ENCODE measurements at places on chromosomes 7 and 10. TPM values are rescaled to one million over a fixed set of nuclear protein-coding genes. Genes with fewer than 3 reads are reported as not detected.

DNA sequence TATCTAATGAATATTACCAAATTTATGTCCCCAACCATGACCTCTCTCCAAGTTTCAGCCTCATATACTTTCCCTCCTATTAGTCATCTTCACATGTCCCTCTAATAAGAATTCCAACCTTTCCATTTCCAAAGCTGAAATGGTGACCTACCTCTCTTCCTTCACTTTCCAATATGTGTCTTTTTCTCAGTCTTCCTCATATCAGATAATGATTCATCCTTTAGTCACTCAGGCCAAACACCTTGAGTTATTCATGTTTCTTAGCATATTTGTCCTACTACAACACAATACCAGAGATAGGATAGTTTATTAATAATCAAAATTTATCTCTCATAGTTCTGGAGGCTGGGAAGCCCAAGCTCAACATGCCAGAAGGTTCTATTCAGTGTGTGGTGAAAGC lies 318.5 kb upstream of the ZWINT start:
- H3K4me1 ChIP-seq, result no peaks in the 10 kb centered on the region
- H3K36me3 ChIP-seq, result no peaks in the 10 kb centered on the region
- DNase-seq, result no peak
- no peak overlapping the region for H3K27ac ChIP-seq

- peak; percentile 66 for DNase-seq
- H3K36me3 ChIP-seq, result no peaks in the 10 kb centered on the region
- H3K27ac ChIP-seq, result no peak overlapping the region
- peak overlapping the region; percentile 29 for H3K4me3 ChIP-seq
- no peaks in the 10 kb centered on the region for H3K27me3 ChIP-seq
Measured at GRCh38 chr10:62038609-62039190, 137.2 kb downstream of the ARID5B start.

DNA sequence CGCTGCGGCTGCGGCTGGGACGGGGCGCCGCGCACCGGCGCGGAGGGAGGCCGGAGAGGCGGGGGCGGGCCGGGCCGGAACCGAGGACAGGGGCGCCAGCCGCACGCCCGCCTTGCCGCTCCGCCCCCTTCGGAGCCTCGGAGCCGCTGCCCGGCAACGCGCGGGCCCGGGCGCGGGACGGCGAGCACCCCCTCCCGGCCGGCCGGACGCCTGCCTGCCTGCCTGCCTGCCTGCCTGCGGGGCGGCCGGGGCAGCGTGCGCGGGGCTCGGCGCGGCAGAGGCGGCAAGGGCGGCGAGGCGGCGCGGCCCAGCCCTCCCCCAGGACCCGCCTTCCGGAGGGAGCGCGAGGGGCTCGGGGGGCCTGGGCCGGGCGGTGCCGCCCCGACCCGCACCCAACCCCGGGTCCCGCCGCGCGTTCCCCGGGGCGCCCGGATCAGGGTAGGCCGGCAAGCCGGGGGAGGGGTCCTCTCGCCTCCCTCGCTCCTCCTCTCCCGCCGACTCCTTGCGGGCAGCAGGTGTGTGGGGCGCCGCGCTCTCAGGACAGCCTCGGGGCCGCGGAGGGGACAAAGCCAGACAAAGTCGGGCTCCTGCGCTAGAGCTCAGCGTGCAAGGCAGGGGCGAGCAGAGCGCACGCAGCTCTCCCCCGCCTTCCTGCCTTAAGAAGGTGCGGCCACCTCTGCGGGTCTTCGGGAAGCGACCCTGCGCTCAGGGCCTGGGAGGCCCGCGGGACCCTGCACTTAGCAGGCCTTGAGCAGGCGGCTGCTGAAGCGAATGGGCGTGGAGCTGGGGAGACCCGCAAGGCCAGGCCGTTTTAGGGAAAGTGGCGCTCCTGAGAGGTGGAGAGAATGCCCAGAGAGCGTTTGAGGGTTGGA lies at the start of gene KIAA1549:
Gene KIAA1549 (minus strand): TSS at position 58 of the 872 bp plus-strand sequence. CDS start 120 bp downstream, outside the sequence.
- peak; percentile 72 for DNase-seq
- H3K4me1 ChIP-seq, result peaks cover 13% of the 10 kb centered on the region
- peak within 1 kb of the TSS; percentile 46 for H3K4me3 ChIP-seq
- H3K27ac ChIP-seq, result no peak within 1 kb of the TSS
- H3K27me3 ChIP-seq, result peaks cover 29% of the 10 kb centered on the region

GRCh38 chr10:16968416-16969041 lies 151.3 kb upstream of the RSU1 start:
- H3K4me3 ChIP-seq, result no peak overlapping the region
- no peaks in the 10 kb centered on the region for H3K27me3 ChIP-seq
- H3K27ac ChIP-seq, result no peak overlapping the region
- DNase-seq, result no peak
- peaks cover 6% of the 10 kb centered on the region for H3K4me1 ChIP-seq

DNA sequence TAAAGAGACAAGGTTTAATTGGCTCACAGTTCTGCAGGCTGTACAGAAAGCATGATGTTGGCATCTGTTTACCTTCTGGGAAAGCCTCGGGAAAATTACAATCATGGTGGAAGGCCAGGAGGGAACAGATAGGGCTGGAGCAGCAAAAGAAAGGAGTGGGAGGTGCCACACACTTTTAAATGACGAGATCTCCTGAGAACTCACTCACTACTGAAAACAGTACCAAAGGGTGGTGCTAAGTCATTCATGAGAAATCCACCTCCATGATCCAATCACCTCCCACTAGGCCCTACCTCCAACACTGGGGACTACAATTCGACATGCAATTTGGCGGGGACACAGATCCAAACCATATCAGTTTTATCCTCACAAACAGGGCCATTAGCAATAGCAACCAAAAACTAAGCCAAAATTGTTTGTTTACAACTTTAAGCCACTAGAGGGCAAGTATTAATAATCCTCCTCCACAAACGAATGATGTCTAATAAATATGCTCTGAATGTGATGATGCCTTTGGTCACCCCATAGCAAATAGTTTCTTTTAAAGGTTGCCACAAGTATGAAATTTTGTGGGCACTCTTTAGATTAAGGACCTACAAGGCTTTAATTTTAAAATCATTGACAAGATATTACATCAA lies 129.2 kb upstream of the NRBF2 start:
- no peaks in the 10 kb centered on the region for H3K36me3 ChIP-seq
- H3K27me3 ChIP-seq, result peaks cover 3% of the 10 kb centered on the region
- H3K27ac ChIP-seq, result no peak overlapping the region
- no peak for DNase-seq

DNA sequence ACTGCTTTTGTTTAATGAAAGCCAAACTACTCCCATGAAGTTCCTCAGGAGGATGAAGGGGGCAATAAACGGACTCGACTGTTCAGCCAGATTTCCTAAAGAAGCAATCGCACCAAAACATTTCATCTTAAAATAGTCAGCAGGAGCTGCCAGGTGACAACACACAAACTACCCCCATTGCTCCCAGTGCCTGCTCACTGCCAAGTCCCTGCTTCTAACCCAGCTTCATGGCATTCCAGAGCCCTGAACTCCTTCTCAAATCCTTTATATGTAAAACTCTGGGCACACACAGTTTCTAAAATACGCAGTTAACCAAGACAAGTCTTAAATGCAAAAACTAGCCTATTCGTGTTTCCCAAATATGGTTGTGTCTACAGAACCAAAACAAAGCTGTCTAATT lies 110.0 kb downstream of the SORBS1 start:
- H3K36me3 ChIP-seq, result no peaks in the 10 kb centered on the region
- no peak overlapping the region for H3K27ac ChIP-seq
- H3K27me3 ChIP-seq, result no peaks in the 10 kb centered on the region
- DNase-seq, result no peak
- no peaks in the 10 kb centered on the region for H3K4me1 ChIP-seq
- no peak overlapping the region for H3K4me3 ChIP-seq

DNA sequence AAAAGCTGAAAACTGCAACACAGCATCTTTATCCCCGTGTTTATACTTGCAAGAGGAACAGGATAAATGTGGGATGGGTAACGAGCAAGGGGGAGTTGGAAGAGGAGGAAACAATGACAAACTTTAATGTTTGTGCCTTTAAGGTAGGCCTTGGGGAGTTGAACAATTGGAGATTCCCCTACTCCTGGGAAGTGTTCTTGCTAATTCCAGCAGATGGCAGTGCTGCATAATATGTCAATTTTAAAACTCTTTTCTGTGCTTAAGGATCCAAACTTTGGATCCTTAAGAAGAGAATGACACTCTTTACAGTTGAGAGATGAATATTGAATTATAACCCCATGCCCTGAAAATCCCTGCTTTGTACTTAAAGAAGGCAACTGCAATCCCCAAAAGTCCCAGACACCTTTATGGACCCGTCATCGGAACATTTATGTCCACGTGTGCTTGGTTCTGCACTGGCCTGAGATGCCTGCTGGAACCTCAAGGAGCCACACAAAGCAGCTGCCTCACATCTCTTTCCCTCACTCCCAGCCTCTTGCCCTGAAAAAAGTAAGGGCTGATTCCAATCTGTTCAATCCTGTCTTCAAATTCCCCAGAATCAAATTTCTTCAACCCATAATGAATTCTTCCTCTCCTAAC lies 12.0 kb downstream of the IFIT5 start:
- DNase-seq, result no peak
- no peak overlapping the region for H3K27ac ChIP-seq
- no peak overlapping the region for H3K4me3 ChIP-seq

- no peaks in the 10 kb centered on the region for H3K4me1 ChIP-seq
- no peak overlapping the region for H3K4me3 ChIP-seq
- no peak for DNase-seq
Measured at GRCh38 chr7:47446871-47447466, 134.9 kb downstream of the TNS3 start.

DNA sequence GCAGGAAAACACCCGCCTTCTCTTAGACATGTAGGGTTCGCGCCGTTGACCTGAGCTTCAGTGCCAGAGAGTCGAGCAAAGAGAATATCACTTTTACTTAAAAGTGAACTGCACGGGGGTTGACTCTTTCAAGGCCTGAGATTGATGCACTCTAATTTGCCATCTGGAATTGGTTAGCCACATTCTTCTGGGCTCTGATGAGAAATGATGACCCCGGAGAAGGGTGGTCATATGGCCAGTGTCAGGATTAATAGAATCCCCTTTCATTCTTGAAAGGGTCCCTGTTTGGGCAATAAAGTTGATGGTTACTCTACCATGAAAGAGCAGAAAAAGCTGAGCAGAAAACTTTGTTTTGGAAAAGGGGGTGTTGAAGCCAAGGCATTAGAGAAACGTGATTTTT lies 31.2 kb downstream of the GRK5 start:
- no peaks in the 10 kb centered on the region for H3K36me3 ChIP-seq
- H3K4me3 ChIP-seq, result no peak overlapping the region
- no peak overlapping the region for H3K27ac ChIP-seq
- DNase-seq, result no peak
- H3K4me1 ChIP-seq, result peaks cover 15% of the 10 kb centered on the region
- H3K27me3 ChIP-seq, result no peaks in the 10 kb centered on the region

DNA sequence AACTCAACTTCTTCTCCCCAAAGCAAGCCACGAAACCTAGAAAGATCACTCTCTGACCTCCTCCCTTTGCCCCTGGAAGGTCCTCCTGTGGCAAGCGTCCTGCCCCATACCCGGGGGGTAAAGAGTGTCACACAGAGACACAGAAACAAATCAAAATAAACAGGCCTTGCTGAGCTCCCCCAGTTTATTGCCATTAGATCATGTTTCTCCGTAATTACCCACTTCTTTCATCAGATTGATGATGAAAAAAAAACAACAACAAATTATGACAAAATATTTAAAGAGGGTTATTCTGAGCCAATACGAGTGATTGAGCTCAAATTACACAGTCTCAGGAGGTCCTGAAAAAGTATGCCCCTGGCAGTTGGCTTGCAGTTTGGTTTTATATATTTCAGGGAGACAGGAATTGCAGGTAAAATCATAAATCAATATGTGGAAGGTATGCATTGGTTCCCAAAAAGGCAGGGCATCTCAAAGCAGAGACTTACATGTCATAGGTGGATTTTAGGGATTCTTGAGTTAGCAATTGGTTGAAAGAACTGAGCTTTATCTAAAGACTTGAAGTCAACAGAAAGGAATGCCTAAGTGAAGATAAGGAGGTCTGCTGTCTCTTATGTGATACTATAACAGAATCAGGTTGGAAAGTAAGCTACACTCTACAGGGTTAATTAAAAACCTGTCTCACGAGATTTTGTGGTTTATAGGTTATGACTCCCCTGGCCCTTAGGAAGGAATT lies 86.2 kb downstream of the APBB1IP start:
- no peaks in the 10 kb centered on the region for H3K4me1 ChIP-seq

DNA sequence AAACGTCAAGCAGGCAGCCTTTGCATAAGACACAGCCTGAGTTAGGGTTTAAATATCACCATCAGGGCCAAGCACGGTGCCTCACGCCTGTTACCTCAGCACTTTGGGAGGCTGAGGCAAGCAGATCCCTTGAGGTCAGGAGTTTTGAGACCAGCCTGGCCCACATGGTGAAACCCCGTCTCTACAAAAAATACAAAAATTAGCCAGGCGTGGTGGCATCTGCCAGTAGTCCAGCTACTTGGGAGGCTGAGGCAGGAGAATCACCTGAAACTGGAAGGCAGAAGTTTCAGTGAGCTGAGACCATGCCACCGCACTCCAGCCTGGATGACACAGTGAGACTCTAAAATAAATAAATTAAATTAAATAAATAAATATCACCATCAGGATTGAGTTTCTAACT lies 33.0 kb downstream of the SRPK2 start:
- peak overlapping the region; percentile 24 for H3K27ac ChIP-seq
- peaks cover 54% of the 10 kb centered on the region for H3K4me1 ChIP-seq
- no peaks in the 10 kb centered on the region for H3K36me3 ChIP-seq
- no peak overlapping the region for H3K4me3 ChIP-seq

DNA sequence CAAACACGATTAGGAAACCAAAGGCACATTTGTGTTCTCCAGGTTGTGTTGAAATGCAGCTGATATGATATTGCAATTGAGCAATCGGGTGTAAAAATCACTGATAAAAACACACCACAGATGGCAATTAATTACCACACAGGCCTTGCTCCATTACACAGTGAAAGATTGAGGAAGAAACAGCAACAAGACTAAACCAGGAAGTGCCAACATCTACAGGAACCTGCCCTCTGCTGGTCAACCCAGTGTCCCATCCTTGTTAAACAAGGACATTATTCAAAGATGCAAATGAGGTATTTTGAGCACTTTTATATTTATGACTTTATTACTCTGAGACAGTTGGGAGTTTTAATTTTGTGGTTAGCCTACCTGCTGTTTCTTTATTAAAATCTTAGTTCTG lies 765.6 kb upstream of the GHITM start:
- H3K27ac ChIP-seq, result no peak overlapping the region
- H3K4me1 ChIP-seq, result no peaks in the 10 kb centered on the region
- H3K4me3 ChIP-seq, result no peak overlapping the region
- no peak for DNase-seq
- H3K36me3 ChIP-seq, result no peaks in the 10 kb centered on the region

- no peak overlapping the region for H3K4me3 ChIP-seq
- peaks cover 11% of the 10 kb centered on the region for H3K36me3 ChIP-seq
- H3K4me1 ChIP-seq, result peaks cover 24% of the 10 kb centered on the region
- no peak for DNase-seq
Measured at GRCh38 chr7:107172276-107173032, 3.7 kb downstream of the HBP1 start.

- no peak for DNase-seq
- no peaks in the 10 kb centered on the region for H3K4me1 ChIP-seq
- H3K36me3 ChIP-seq, result no peaks in the 10 kb centered on the region
- no peak overlapping the region for H3K4me3 ChIP-seq
- no peaks in the 10 kb centered on the region for H3K27me3 ChIP-seq
Measured at GRCh38 chr10:17061418-17061817, 68.2 kb downstream of the CUBN start.

- no peak overlapping the region for H3K4me3 ChIP-seq
- H3K36me3 ChIP-seq, result no peaks in the 10 kb centered on the region
- H3K27ac ChIP-seq, result no peak overlapping the region
Measured at GRCh38 chr10:18689498-18689897, 30.3 kb downstream of the ARL5B start.

The SMO gene
- not detected for total RNA-seq

The SYCE1 gene
- 0.30 TPM for total RNA-seq

The SPDYE8 gene
- total RNA-seq, result not detected

The ZNF786 gene
- 3.5 TPM for total RNA-seq

The NODAL gene
- total RNA-seq, result not detected

Data from CD4-positive, alpha-beta T cell (primary cell).